Cardiac septum (tissue), 1 donor: ENCODE measurements at places on chromosomes 7 and 10. TPM values are rescaled to one million over a fixed set of nuclear protein-coding genes. Genes with fewer than 3 reads are reported as not detected.

INA gene
- 0.08 TPM for total RNA-seq

- DNase-seq: no peak
Observed at GRCh38 chr10:44053391-44053790, 331.5 kb downstream of the CXCL12 start.

NODAL gene
- 0.38 TPM for total RNA-seq

DNA sequence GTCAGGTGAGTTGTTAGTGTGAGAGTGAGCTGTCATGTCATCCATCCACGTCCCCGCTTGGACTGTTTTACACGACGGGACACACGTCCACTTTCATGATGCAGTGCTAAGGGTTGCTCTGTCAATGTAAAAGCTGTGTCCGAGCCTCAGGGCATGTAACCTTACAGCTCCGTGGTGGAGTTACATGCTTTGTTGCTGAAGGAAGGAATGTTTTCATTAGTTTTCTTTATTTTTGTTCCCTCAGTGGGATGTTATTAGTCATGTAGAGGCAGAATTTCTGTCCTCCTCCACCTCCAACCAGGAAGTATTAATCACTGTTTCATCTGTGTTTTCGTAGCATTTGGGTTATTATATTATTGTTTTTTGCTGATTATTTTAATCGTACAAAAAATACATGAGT lies 88.6 kb downstream of the NRG3 start:
- no peak for DNase-seq

DNA sequence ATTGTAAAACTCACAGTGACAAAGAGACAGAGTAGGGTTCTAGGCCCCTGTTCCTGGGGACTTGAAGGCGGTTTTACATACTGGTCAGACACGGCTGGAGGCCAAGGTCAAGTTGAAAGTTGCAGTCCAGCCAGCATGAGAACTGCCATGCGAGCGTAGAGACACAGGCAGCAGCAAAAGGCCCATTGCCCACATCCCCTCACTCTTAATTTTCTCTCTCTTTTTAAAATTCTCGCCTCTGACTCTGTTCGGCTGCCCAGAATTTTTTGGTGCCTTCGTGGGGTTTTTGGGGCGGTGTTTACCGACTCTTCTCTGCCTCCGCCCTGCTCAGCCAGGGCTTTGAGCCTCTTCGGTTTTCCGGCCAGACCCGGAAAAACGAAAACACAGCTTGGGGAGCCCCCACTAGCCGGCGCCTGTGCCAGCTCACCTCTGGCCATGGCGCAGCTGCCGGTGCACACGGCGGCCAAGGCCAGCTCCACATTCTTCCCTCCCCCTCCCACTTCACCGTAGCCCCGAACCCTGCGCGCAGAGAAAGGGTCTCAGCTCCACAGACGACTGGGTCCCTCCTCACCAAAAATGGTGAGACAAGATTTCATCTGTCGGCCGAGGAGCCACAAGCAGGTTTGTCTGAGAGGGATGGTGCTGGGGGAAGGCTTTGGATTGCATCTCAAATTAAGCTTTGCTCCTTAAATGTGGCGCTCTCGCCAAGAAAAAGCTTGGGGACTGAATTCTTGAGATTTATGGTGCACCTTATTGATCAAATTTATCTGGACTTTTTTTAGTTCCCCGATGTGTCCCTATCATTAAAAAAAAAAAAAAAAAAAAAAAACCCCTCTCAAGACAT lies 2.3 kb upstream of the HOXA13 start:
- peak; percentile 66 for DNase-seq

SDHAF3 gene
- 12.8 TPM for total RNA-seq

EPHA1 gene
- total RNA-seq: not detected

DNA sequence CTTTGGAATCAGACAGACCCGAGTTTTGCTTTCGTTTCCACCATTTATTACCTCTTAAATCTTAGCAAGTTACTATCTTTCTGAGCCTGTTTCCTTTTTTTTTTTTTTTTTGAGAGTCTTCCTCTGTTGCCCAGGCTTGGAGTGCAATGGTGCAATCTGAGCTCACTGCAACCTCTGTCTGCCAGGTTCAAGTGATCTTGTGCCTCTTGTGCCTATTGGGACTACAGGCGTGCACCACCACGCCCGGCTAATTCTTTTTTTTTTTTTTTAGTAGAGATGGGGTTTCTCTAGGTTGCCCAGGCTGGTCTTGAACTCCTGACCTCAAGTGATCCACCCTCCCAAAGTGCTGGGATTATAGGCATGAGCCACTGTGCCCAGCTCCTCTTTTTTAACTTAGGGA lies 79.5 kb upstream of the LRRC17 start:
- no peak for DNase-seq

GRCh38 chr10:106795619-106796018 lies 368.9 kb downstream of the SORCS1 start:
- DNase-seq: no peak

- no peak for DNase-seq
Observed at GRCh38 chr7:123417580-123417979, 116.8 kb downstream of the IQUB start.

- DNase-seq: no peak
Observed at GRCh38 chr7:92671505-92672169, 81.4 kb upstream of the FAM133B start.

ICA1 gene
- 76.0 TPM for total RNA-seq

DNA sequence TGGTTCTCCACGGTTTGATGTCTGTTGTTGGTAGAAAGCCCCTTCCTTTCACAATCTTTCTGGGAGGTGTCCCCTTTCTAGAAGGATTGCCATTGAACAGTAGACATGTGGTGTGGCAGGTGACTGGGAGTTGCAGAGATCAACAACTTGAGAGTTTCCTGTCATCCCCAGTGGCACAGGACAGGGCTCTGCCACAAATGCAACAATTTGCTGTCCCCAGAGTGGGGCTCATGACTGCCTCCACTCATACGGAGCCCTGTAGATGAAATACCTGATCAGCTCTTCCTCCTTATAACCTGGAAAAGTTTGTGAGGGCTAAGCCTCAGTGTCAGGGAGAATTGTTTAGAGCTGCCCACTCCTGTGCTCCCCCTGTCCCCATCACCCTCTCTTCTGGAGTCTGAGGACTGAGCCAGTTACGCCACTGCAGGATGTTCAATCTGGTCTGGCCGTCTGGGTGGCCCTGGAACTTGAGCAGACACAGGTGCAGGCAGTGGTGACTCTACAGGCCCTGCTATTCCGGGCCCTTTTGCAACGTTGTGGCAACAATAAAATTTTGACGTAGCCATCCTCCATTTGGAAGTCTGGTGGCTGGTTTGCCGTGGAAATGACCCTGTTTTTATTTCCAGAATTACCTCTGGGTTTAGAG lies 6.5 kb downstream of the DBNL start:
- DNase-seq: no peak

DNA sequence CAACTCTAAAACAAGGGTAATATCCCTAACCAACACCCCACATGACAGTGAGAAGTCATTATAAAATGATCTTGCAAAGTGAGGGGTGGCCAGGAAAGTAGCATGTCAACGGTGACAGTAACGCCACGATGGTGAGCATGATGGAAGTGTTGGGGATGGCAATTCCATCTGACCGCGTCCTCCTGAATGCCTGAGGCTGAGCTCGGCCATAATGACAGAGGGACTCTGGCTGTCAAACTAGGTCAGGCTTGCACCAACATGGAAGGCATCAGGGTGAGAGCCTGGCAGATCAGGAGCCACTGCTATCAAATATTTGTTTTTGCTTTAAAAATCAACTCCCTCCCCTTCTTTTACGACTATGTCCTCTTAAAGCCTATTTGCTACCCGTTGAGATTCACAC lies 55.7 kb upstream of the EFCAB10 start:
- DNase-seq: no peak

C10orf71 gene
- 163 TPM for total RNA-seq

PTPN20 gene
- 16.3 TPM for total RNA-seq

DNA sequence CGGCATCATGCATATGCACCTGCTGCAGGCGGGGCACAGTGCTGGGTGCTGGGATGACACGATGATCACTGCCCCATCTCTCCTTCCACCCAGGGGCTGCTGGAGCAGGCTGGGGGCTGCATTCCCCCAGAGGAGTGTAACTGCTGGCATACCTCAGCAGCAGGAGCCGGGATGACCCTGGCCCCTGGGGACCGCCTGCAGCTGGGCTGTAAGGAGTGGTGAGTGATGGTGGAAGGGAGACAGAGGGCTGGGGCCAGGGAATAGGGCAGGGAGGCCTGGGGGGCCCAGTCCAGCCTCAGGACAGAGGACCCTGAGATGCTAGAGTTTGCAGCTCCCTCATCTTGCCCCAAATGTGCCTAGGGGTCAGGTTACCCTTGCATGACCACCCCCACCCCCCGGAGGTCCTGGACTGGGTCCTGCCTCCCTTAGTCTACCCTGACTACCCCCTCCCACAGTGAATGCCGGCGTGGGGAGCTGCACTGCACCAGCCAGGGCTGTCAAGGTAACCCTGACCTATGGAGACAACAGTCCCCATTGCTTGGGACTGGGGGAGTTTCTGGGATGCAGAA lies 14.5 kb upstream of the ZNF862 start:
- no peak for DNase-seq

MKI67 gene
- total RNA-seq: 1.1 TPM
